ENCODE measurements at places on chromosomes 5 and 9. TPM values are rescaled to one million over a fixed set of nuclear protein-coding genes. Genes with fewer than 3 reads are reported as not detected.

Gene STPG3
- not detected for total RNA-seq

Gene CCDC171
- total RNA-seq = 0.94 TPM

Gene VCAN
- total RNA-seq = 3.4 TPM

Gene POLR3G
- 16.7 TPM for total RNA-seq

Gene MAMDC2
- total RNA-seq = 4.9 TPM

Gene SLCO4C1
- total RNA-seq = not detected

Gene TEK
- 79.5 TPM for total RNA-seq

Gene PLAC8L1
- not detected for total RNA-seq

Gene ZNF474
- not detected for total RNA-seq

Gene P4HA2
- total RNA-seq = 51.8 TPM

Gene SPATA31C2
- total RNA-seq = not detected

Gene GABRA1
- not detected for total RNA-seq

Gene CDC20B
- not detected for total RNA-seq

Gene TMEM174
- not detected for total RNA-seq

Gene FAM78A
- 2.2 TPM for total RNA-seq

Gene URM1
- total RNA-seq = 52.2 TPM

Gene ANKRD34B
- total RNA-seq = not detected

Gene ROR2
- not detected for total RNA-seq

Gene GRM6
- total RNA-seq = not detected

Gene IFNA2
- total RNA-seq = not detected

Gene DDX4
- not detected for total RNA-seq

Gene CD14
- total RNA-seq = 0.60 TPM

Gene MYMK
- not detected for total RNA-seq

Gene ANKRD31
- not detected for total RNA-seq

Gene IRX1
- total RNA-seq = not detected

Gene RPL7A
- total RNA-seq = 2,758 TPM

Gene LRRC14B
- not detected for total RNA-seq

Gene OSMR
- total RNA-seq = 7.3 TPM

Gene PLK2
- total RNA-seq = 247 TPM

Gene MAN1B1
- 75.7 TPM for total RNA-seq

Gene SYK
- total RNA-seq = not detected

Gene CYLC2
- total RNA-seq = not detected

Gene UNC13B
- 35.0 TPM for total RNA-seq

Gene LSM11
- total RNA-seq = 4.4 TPM

Gene PCDHA7
- total RNA-seq = 0.20 TPM

Gene SPATA31D4
- not detected for total RNA-seq

Gene TMEM171
- 17.6 TPM for total RNA-seq

Gene KIAA1958
- total RNA-seq = 0.25 TPM

Gene BARHL1
- total RNA-seq = not detected

Gene FOXD4L5
- not detected for total RNA-seq
